Right lung (tissue), 10 donors: ENCODE measurements at places on chromosomes 5 and 9. TPM values are rescaled to one million over a fixed set of nuclear protein-coding genes. Genes with fewer than 3 reads are reported as not detected.

GRCh38 chr5:172444110-172444510 is 10.2 kb downstream of the SH3PXD2B start:
- DNase-seq = no peak

DNA sequence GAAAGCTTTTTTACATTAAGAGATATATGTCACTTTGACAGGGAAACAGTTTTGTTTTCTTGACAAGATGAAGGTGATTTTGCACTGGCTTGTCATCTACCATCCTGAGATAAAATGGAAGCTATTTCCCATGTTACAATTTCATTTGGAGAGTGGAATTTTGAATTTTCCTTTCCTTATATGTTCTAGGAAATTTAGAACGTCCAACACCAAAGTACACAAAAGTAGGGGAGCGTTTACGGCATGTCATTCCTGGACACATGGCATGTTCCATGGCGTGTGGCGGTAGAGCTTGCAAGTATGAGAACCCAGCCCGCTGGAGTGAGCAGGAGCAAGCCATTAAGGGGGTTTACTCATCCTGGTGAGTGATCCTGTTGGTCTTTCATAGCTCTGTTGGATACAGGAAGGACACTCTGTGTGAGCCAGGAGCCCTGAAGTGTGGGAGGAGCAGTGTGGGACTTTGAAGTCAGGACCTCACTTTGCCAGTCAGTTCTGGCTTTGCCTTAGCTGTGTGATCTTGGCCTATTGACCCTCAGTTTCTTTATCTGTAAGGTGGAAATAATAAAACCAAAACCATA is 887 bp downstream of the PTPDC1 start:
- no peak for DNase-seq

DNA sequence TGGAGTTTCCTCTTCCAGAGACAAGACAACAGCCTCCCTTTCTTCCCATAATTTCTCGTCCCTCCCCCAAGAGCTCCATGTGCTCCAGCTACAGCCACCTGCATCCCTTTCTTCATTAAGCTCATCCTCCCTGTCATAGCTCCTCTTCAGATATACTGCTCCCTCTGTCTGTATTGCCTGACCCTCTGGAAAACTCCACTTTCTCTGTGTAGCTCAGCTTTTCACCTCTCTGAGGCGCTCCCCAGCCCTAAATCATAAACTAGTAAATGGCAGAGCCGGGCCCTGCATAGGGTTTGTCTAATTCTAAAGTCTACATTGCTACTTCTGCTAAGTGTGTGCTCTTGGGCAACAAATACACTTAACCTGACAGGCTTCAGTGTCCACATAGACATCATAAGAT is 8.8 kb upstream of the PLIN2 start:
- DNase-seq = no peak

GRCh38 chr9:137592767-137593166 is 2.5 kb upstream of the ZMYND19 start:
- no peak for DNase-seq

DNA sequence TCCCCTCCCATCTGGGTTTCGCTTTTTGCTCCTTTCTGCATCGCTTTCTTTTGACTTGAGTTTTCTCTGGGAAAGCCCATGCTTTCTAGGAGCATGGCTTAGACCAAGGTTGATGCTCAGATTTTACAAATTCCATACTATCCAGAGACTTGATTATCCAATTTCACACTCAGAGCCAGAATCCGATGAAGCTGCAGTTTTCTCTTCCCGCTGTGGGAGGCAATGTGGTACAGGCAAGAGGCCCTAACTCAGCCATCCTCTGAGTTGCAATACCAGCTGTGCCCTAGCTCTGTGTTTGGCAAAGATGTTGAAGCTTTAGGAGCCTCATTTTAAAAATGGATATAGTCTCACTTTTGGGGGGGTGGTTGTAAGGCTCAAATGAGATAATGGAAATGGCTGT is 85.1 kb downstream of the BRINP1 start:
- DNase-seq = no peak

DNA sequence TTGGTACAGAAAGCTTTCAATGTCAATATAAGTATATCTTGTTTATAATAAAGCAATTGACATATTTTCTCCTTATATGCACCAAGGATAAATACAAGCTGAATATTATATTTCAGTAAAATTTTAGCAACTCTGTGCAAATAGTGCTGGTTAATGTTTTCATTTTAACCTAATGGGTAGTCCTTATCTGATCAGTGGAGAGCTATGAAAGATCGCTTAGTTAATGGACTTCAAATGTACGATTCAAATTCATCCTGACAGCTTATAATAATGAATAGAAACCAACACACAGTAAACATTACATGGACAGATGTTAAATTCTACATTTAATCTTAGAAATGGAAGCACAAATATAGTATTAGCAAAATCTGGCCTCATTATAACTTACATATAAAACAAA is 1495.2 kb upstream of the C9orf72 start:
- DNase-seq = no peak

The ADAMTS19 gene
- polyA plus RNA-seq = 1.4 TPM

- DNase-seq = no peak
Measured at GRCh38 chr5:57698802-57699201, 216.2 kb upstream of the ACTBL2 start.

The MLANA gene
- polyA plus RNA-seq = 1.6 TPM

- DNase-seq = no peak
Measured at GRCh38 chr5:66143473-66144073, 527 bp upstream of the SREK1 start.

The VLDLR gene
- 29.3 TPM for polyA plus RNA-seq

The DBH gene
- polyA plus RNA-seq = 1.5 TPM

- DNase-seq = no peak
Measured at GRCh38 chr5:71914281-71914680, 193.0 kb upstream of the MAP1B start.

DNA sequence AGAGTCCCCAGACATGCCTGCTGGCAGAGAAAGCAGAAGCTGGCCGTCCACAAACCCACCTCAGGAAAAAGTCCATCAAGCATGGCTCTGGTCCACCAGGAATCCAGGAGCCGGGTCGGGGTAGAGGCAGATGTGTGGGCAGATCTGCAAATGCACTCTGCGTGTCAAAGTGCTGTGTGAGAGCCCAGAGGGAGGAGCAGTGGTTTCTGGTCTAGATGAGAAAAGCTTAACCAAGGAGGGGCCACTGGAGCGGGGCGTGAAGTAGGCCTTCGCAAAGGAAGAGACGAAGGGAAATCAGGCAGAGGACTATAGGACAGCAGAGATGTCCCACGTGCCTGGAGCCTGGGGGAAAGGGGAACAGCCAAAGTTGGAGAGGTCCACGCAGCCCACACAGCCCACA is 40.0 kb downstream of the TTLL11 start:
- DNase-seq = no peak

DNA sequence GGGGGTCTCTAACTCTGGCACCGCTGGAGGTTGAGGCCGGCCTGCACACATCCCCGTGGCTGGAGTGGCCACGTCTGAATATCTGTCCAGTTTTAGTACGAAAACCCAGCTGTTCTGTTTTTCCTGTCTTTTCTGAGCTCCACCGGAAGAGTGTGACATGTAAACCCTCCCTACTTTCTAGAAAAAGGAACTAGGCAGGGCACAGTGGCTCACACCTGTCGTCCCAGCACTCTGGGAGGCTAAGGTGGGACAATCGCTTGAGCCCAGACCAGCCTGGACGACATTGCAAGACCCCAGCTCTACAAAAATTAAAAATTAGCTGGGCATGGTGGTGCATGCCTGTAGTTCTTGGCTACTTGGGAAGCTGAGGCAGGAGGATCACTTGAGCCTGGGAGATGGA is 8.2 kb upstream of the PHYKPL start:
- no peak for DNase-seq
